ENCODE measurements at places on chromosomes 2 and 18. TPM values are rescaled to one million over a fixed set of nuclear protein-coding genes. Genes with fewer than 3 reads are reported as not detected.

The CCDC74B gene
- 0.40 TPM for total RNA-seq

The QPCT gene
- total RNA-seq = 5.9 TPM

The GPR75 gene
- 1.5 TPM for total RNA-seq

The DCDC2C gene
- total RNA-seq = not detected

The EIF2AK3 gene
- total RNA-seq = 6.2 TPM

The FKBP1B gene
- total RNA-seq = 6.2 TPM

The POTEC gene
- not detected for total RNA-seq

The LOXL3 gene
- total RNA-seq = 0.52 TPM

The RND3 gene
- total RNA-seq = 62.3 TPM

The LINC00305 gene
- not detected for total RNA-seq

The TSHZ1 gene
- total RNA-seq = 9.2 TPM

The PLCD4 gene
- 5.7 TPM for total RNA-seq

The PAX8 gene
- 6.1 TPM for total RNA-seq

The CCDC68 gene
- 1.5 TPM for total RNA-seq

The DSEL gene
- total RNA-seq = 0.48 TPM

The DPP4 gene
- total RNA-seq = 0.56 TPM

The CAVIN2 gene
- 8.7 TPM for total RNA-seq

The LOXHD1 gene
- 0.12 TPM for total RNA-seq

The CCDC85A gene
- total RNA-seq = 0.24 TPM

The LYG2 gene
- not detected for total RNA-seq

The GAD1 gene
- total RNA-seq = 1.1 TPM

The NCKAP5 gene
- total RNA-seq = 8.9 TPM

The CYP26B1 gene
- total RNA-seq = 1.9 TPM

The EFR3B gene
- 0.48 TPM for total RNA-seq

The ZSWIM2 gene
- total RNA-seq = not detected

The COL4A3 gene
- 0.76 TPM for total RNA-seq

The ADCYAP1 gene
- 0.12 TPM for total RNA-seq

The ANKRD36 gene
- 8.1 TPM for total RNA-seq

The ADGRF3 gene
- total RNA-seq = 0.04 TPM

The CYP27C1 gene
- total RNA-seq = 1.8 TPM

The SH3RF3 gene
- total RNA-seq = 0.68 TPM

The IL1A gene
- total RNA-seq = 9.4 TPM

The MYO7B gene
- total RNA-seq = 0.04 TPM

The ALPP gene
- total RNA-seq = not detected

The ATG9A gene
- total RNA-seq = 29.9 TPM

The LRATD1 gene
- total RNA-seq = 74.7 TPM

The ACMSD gene
- not detected for total RNA-seq

The BCL2 gene
- total RNA-seq = 2.3 TPM

The ASIC4 gene
- total RNA-seq = not detected

The CCDC93 gene
- total RNA-seq = 11.5 TPM

The CPS1 gene
- 4.7 TPM for total RNA-seq

The CD207 gene
- not detected for total RNA-seq

The FBLN7 gene
- total RNA-seq = 1.4 TPM

All from esophagus mucosa (tissue), 1 donor.